Transverse colon (tissue), 4 donors: ENCODE measurements at places on chromosomes 5 and 9. TPM values are rescaled to one million over a fixed set of nuclear protein-coding genes. Genes with fewer than 3 reads are reported as not detected.

GRCh38 chr5:171759777-171760176, 25.8 kb upstream of the SMIM23 start:
- DNase-seq = no peak
- no peak overlapping the region for H3K4me3 ChIP-seq
- H3K4me1 ChIP-seq = no peaks in the 10 kb centered on the region
- H3K27ac ChIP-seq = no peak overlapping the region
- no peaks in the 10 kb centered on the region for H3K36me3 ChIP-seq

The PCDHA10 gene
- not detected for total RNA-seq

GRCh38 chr5:17388717-17389116, 109.3 kb upstream of the TAF11L2 start:
- H3K36me3 ChIP-seq = no peaks in the 10 kb centered on the region
- no peak for DNase-seq
- no peak overlapping the region for H3K4me3 ChIP-seq
- no peaks in the 10 kb centered on the region for H3K4me1 ChIP-seq
- H3K27ac ChIP-seq = no peak overlapping the region

The BTNL3 gene
- total RNA-seq = 146 TPM

The FBP1 gene
- total RNA-seq = 55.7 TPM

DNA sequence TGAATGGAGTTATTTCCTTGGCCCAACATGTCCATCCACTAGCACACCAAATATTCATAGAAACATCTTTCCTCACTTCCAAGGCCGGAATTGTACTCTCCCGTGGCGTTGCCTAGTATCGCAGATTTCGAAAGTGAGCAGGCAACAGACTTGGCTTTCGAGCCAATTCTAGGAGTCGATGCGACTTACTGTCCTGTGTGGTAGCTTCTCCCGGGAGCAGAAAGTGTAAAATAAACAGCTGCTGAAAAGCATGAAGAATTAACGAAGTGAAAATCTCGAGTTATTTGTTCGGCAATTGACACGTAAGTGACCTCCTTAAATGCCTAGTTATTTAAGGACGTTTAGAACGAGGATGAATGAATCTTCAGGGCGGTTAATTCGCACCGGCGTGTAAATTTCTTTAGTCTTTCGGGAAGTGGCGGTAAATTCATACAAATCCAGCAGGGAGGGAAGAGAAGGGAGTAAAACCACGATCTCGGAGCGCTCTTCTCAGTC, 449 bp upstream of the PCSK5 start:
- H3K36me3 ChIP-seq = no peaks in the 10 kb centered on the region
- H3K27ac ChIP-seq = peak overlapping the region; percentile 96
- peaks cover 26% of the 10 kb centered on the region for H3K4me1 ChIP-seq
- peak; percentile 60 for DNase-seq
- no peaks in the 10 kb centered on the region for H3K27me3 ChIP-seq
- peak overlapping the region; percentile 83 for H3K4me3 ChIP-seq

- no peaks in the 10 kb centered on the region for H3K27me3 ChIP-seq
- no peak overlapping the region for H3K27ac ChIP-seq
- H3K4me1 ChIP-seq = no peaks in the 10 kb centered on the region
- no peak for DNase-seq
- H3K36me3 ChIP-seq = no peaks in the 10 kb centered on the region
Measured at GRCh38 chr5:160837749-160838593, 14.0 kb downstream of the ATP10B start.

The CD74 gene
- total RNA-seq = 54.3 TPM

DNA sequence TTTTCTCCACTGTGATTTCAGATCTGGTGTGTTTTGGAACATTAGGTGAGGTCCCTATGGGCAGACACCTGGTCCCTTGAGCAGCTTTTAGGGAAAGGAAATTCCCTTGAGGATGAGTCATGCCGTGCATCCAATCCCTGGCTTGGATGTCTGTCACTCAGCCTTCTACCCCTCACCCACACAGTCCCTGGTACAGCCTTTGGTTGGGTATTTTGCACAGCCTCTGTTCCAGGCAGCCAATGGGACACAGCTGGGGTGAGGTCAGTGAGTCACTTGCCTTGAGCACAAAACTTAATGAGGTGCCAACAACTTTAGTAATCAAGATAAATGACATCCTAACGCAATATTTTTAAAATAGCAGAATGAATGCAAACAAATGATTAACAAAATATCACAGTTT, 22.7 kb upstream of the SVEP1 start:
- no peaks in the 10 kb centered on the region for H3K27me3 ChIP-seq
- H3K36me3 ChIP-seq = no peaks in the 10 kb centered on the region
- H3K4me3 ChIP-seq = no peak overlapping the region
- no peak overlapping the region for H3K27ac ChIP-seq
- no peaks in the 10 kb centered on the region for H3K4me1 ChIP-seq
- no peak for DNase-seq

The ZNF622 gene
- 48.3 TPM for total RNA-seq

- no peaks in the 10 kb centered on the region for H3K36me3 ChIP-seq
- H3K4me3 ChIP-seq = no peak overlapping the region
- no peak overlapping the region for H3K27ac ChIP-seq
- DNase-seq = no peak
- H3K4me1 ChIP-seq = no peaks in the 10 kb centered on the region
- no peaks in the 10 kb centered on the region for H3K27me3 ChIP-seq
Measured at GRCh38 chr9:87063871-87064270, 116.6 kb upstream of the GAS1 start.
